Vagina (tissue), 2 donors: ENCODE measurements at places on chromosomes 16 and 17. TPM values are rescaled to one million over a fixed set of nuclear protein-coding genes. Genes with fewer than 3 reads are reported as not detected.

Gene GRIN2A
- total RNA-seq, result 1.5 TPM

GRCh38 chr17:14547016-14547415 is 246.1 kb downstream of the HS3ST3B1 start:
- DNase-seq, result no peak

Gene MYH2
- not detected for total RNA-seq

- DNase-seq, result no peak
Measured at GRCh38 chr17:82242977-82243647, 14.3 kb downstream of the SLC16A3 start.

DNA sequence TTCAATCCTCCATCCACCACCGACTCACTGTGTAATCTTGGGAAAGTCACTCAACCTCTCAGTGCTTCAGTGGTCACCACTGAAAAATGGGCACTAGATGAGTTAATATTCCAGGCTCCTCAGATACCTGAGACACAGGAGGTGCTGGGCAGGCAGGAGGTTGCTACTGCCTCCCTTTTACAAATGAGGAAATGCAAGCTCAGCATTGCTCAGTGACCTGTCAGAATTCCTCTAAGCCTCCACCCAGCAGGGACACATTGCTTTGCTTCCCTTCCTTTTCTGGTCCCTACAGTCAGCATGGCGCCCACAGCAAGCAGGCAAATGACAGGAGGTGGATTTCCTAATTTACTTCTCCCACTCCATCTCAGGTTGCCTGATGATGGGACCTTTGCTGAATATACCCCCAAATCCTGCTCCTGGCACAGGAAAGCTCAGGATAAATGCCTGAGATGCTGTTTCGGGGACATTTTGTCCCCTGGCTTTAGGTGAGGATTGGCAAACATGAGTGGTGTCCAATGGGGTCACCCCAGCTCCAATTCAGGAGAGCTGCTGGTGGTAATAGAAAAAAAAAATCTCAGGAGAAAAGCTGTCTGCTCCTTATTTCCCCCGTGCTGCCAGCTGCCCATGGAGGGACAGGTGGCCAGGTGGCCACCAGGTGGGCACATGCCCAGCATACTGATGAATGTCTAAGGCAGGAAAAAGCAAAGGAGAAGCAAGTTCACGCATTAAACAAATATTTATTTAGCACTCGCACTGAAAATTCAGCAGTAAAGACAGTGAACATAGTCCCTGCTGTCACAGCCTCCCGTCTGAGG is 5.0 kb upstream of the KRT13 start:
- DNase-seq, result no peak

- DNase-seq, result no peak
Measured at GRCh38 chr17:444879-445454, 92.4 kb upstream of the RPH3AL start.

DNA sequence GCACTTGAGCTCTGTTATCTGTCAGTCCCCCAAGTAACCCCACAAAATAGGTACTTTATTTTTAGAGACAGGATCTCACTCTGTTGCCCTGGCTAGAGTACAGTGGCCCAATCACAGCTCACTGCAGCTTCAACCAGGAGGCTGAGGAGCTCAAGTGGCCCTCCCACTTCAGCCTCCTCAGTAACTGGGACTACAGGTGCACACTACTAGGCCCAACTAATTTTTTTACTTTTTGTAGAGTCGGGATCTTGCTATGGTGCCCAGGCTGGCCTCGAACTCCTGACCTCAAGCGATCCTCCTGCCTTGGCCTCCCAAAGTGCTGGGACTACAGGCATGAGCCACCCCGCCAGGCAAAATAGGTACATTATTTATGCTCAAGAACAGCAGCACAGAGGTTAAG is 99.6 kb downstream of the MGAT5B start:
- no peak for DNase-seq

Gene RAB26
- 1.5 TPM for total RNA-seq

Gene SLC6A2
- total RNA-seq, result 9.6 TPM

DNA sequence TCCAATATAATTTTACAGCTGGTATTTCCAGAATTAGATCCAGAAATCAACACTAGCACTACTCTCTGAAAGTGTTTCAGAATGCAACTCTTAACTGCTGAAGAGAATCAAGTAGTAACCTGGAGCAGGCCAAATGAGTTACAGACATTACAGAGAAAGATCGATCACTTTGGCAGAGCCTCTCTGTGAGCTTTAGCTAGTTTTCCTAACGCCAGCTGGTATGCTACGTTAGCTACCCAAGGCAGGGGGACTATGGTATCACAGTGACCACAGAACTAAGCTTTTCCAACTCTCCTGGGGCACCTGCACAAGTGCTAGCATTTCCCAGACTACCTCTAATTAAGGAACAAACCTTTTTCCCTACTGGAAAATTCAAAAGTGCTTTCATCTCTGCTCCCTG is 30.4 kb downstream of the TRAF4 start:
- DNase-seq, result no peak

- DNase-seq, result no peak
Measured at GRCh38 chr17:68775969-68776368, 174.8 kb upstream of the FAM20A start.

DNA sequence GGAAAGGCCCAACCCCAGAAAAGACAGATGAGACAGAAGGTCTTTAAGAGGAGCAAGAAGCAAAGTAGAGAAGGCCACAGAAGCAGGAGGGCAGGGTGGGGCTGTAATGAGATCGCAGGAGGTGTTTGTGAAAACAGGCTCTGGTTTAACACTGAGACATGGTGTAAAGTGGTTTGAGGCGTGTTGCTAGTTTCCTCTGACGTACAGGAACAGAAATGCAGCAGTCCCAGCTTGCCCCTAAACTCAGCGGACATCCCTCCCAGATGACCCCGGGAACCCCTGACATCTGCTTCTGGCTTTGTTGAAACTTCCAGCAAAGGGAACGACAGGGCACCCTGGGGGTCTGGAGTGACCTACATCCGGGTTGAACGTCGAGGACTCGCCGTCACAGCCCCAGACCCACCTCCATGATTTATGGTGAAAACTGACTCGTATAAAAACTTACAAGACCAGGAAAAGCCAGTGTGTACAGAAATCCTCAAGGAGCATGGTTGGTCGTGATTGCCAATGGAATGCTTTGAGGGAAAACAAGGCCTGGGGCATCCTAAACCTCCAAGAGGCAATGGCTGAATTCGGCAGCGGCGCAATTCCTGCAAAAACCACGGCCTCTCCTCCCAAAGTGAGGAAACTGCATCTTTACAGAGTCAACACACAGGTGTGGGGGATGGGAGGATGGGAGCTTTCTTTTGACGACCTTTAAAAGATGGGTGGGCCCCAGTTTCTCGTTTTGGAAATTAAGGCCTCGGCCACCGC is 25.8 kb downstream of the LITAF start:
- DNase-seq, result no peak

- DNase-seq, result no peak
Measured at GRCh38 chr17:10757067-10757466, 27.2 kb upstream of the TMEM220 start.

GRCh38 chr17:3719265-3719664 is 4.4 kb upstream of the HASPIN start:
- DNase-seq, result no peak

DNA sequence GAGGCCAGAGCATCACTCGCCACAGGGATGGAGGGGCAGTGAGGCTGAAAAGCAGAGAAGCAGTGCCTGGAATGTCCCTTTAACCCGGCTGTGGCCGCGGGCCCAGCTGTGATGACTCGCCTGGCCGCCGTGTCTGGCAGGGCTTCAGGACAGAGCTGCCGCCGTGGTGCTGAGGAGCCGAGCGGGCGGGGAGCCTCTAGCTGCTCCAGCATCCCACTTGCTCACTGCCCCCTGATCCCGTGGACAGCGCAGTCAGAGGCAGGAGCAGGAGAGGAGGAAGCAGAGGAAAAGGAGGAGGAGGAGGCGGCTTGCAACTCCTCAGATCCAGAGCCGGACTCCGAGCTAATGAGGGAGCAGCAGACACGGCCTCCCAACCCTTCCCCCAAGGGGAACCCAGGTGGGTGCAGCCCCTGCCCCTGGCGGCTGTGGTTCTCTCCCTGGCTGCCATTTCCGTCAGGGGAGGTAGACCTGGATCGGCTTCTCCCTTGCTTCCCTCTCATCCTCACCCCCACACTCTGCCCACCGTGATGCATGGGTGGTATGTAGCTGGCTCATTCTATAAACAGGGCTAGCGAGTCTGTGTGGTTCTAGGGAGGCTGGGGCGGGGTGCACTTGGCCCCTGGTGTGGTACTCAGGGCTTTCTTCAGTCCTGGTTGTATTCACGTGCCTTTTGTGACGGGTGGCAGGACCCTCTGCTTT is 165.7 kb downstream of the CMIP start:
- DNase-seq, result no peak

Gene TPPP3
- total RNA-seq, result 28.2 TPM

DNA sequence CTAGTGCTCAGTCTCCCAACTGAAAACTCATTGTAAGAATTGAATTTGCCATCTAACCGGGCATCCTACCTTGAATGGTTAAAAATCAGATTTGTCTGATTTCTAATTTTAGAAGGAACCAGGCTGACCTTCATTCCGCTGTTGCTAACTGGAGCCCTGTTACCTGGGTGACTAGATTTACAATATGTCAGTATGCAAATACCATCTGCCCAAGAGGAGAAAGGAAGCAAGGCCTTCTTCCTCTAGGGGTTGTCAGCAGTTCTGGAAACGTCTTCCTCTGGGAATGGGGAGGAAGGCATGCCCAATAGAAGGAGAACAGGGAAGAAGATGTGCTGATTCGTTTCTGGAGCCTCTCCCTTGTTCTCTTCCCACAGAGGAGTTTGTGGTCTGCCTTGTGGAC is 137.9 kb downstream of the PITPNC1 start:
- peak; percentile 13 for DNase-seq

DNA sequence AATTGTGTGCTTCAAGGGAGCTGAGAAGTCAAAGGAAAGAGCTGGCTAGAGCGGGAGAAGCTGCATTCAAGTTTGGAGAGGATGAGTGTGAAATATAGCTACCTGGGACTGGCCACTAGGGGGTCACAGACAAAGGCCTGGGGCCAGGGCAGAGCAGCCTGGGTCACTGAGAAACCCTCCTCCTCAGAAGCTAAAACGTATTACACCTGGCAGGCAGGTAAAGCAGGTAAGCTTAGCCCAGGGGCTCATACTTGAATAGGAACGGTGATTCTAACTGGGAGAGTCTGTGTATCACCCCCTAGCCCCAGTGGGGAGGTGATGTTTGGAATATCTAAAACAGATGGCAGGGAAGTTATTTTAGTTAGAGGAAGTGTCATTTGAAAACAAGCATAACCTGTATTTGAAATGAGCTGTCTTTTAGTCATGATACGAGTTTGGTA is 6.8 kb downstream of the KRT37 start:
- no peak for DNase-seq

- DNase-seq, result no peak
Measured at GRCh38 chr16:71789136-71789535, 19.5 kb downstream of the AP1G1 start.

GRCh38 chr17:19736071-19736470 is 12.0 kb downstream of the ALDH3A1 start:
- no peak for DNase-seq

Gene PAQR4
- total RNA-seq, result 2.7 TPM

DNA sequence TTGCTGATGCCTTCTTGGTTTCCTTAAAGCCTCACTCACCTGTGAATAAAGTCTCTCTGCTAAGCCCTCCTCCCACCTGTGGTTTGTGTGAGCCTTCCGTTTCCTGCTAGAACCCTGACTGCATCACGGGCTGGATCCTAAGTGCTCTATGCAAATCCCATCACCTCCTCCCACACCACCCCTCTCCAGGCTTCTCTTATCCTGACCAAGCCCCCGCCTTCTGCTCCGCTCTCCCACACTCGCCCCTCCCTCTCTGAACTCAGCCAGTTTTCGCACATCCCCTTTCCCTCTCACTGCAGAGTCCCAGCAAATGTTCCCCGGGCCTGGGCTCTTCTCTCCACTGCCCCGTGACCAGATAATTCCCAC is 51.8 kb downstream of the PIMREG start:
- DNase-seq, result no peak

Gene ZSCAN32
- 19.6 TPM for total RNA-seq

- no peak for DNase-seq
Measured at GRCh38 chr16:60329108-60329507, 1595.0 kb upstream of the GOT2 start.

Gene C17orf78
- not detected for total RNA-seq

Gene RAC3
- total RNA-seq, result 12.8 TPM

GRCh38 chr17:30519166-30519565 is 42.0 kb downstream of the GOSR1 start:
- DNase-seq, result no peak

Gene SDR42E2
- total RNA-seq, result not detected

- DNase-seq, result no peak
Measured at GRCh38 chr17:3167574-3167973, 29.7 kb upstream of the OR1A2 start.

DNA sequence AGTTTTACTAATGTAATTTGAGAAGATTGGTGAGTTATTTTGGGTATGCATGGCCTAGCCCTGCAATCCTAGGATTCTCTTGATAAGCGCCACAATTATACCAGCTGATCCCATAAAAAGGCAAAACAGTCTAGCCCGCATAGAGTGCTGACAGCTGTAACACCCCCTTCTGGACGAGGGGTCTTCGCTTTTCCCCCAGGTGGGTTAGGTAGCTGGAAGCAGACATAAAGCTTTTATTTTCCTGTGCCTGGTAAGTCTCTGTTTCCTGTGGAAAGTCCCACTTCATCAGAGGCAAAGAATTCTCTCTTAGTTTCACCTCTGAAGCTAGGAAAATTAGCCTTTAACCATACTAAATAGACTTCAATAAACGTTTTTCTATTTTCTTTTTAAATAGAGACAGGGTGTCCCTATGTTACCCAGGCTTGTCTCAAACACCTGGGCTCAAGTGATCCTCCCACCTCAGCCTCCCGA is 108.3 kb downstream of the YPEL2 start:
- no peak for DNase-seq

DNA sequence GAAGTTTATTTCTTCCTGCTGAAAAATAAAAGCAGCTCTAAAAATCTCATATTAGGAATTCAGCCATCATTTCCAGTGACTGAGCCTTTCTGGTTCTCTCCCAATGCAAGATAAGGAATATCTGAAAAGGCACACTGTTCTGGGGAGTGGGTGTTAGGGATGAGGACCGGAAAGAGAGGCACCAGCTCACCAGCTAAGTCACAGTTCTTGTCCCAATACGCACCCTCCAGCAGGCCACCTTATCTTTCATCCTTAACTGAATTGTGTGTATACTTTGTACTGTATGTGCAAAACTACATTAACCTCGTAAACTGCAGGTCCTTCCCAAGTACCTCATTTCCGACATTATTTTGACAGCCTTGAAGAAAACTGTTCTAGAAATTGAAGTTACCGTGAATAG is 11.0 kb downstream of the AMFR start:
- DNase-seq, result no peak

- no peak for DNase-seq
Measured at GRCh38 chr17:81808778-81809555, 5.0 kb downstream of the GCGR start.

DNA sequence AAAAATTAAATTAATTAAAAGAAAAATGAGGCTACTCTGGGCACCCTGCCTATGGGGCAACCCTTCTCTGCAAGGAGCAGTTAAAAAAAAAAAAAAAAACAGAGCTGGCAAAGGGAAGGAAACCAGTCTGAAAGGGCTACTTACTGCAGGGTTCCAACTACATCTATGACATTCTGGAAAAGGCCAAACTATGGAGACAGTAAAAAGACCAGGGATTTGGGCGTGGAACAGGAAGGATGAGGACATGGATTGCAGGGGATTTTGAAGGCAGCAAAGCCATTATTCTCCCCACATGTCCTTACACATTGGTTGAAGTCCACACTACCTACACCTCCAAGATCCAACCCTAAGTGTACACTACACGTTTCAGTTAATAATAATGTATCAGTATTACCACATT is 4.6 kb downstream of the RPH3AL start:
- DNase-seq, result no peak
